Progenitor cell of endocrine pancreas (in vitro differentiated cells): ENCODE measurements at places on chromosomes 4 and X. TPM values are rescaled to one million over a fixed set of nuclear protein-coding genes. Genes with fewer than 3 reads are reported as not detected.

The SOWAHB gene
- total RNA-seq: 4.3 and 4.9 TPM in 2 replicates

The POU3F4 gene
- 0.53 and 0.67 TPM in 2 replicates for total RNA-seq

The CPEB2 gene
- total RNA-seq: 3.5 and 4.6 TPM in 2 replicates

The PABPC4L gene
- total RNA-seq: 4.3 and 4.5 TPM in 2 replicates

The TBC1D8B gene
- total RNA-seq: 6.6 and 6.8 TPM in 2 replicates

The TSPAN5 gene
- total RNA-seq: 6.1 and 7.5 TPM in 2 replicates

The FGFBP2 gene
- total RNA-seq: not detected in 2 replicates

The LRCH2 gene
- total RNA-seq: 14.4 and 16.9 TPM in 2 replicates

The SPANXD gene
- not detected in 2 replicates for total RNA-seq

The WAS gene
- total RNA-seq: 0.62 and 1.2 TPM in 2 replicates

The IQCM gene
- not detected in 2 replicates for total RNA-seq

The P2RY4 gene
- total RNA-seq: 0.38 TPM in 1 of 2 replicates, not detected in the other

The FGF5 gene
- 0.14 and 0.64 TPM in 2 replicates for total RNA-seq

The NEXMIF gene
- 1.7 and 1.8 TPM in 2 replicates for total RNA-seq

The ZMAT1 gene
- total RNA-seq: 11.6 and 12.7 TPM in 2 replicates
